CD4-positive, alpha-beta T cell (primary cell): ENCODE measurements at places on chromosomes 1 and 21. TPM values are rescaled to one million over a fixed set of nuclear protein-coding genes. Genes with fewer than 3 reads are reported as not detected.

GRCh38 chr1:70737125-70737524 is 310.5 kb downstream of the PTGER3 start:
- H3K27me3 ChIP-seq: no peaks in the 10 kb centered on the region
- no peak for DNase-seq
- H3K27ac ChIP-seq: no peak overlapping the region
- no peaks in the 10 kb centered on the region for H3K36me3 ChIP-seq
- H3K4me3 ChIP-seq: no peak overlapping the region
- H3K4me1 ChIP-seq: no peaks in the 10 kb centered on the region

DNA sequence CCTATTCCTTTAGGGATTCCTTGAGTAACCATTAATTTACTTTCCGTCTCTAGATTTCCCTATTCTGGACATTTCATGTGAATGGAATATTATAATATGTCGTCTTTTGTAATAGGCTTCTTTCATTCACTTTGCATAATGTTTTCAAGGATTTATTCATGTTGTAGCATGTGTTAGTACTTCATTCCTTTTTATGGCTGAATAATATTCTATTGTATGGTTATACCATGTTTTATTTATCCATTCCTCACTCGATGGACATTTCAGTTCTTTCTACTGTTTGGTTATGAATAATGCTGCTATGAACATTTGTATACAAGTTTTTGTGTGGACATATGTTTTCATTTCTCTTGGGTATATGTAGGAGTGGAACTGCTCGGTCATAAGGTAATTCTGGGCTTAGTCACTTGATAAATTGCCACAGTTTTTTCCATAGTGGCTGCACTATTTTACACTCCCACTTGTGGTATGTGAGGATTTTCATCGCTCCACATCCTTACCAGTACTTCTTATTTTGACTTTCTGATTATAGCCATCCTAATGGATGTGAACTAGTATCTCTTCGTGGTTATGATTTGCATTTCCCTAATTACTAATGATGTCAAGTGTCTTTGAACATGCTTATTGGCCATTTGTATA is 17.7 kb downstream of the PPP2R5A start:
- H3K27ac ChIP-seq: no peak overlapping the region
- no peaks in the 10 kb centered on the region for H3K36me3 ChIP-seq
- no peak overlapping the region for H3K4me3 ChIP-seq
- no peak for DNase-seq

- H3K4me3 ChIP-seq: no peak overlapping the region
- H3K36me3 ChIP-seq: no peaks in the 10 kb centered on the region
- H3K27ac ChIP-seq: no peak overlapping the region
- DNase-seq: no peak
These were observed 250.0 kb downstream of the SPATA17 start for GRCh38 chr1:217881131-217881543.

GRCh38 chr1:192399161-192399560 is 82.4 kb downstream of the RGS21 start:
- H3K36me3 ChIP-seq: no peaks in the 10 kb centered on the region

- no peaks in the 10 kb centered on the region for H3K27me3 ChIP-seq
- no peak for DNase-seq
- no peak overlapping the region for H3K27ac ChIP-seq
- H3K4me1 ChIP-seq: no peaks in the 10 kb centered on the region
- H3K36me3 ChIP-seq: no peaks in the 10 kb centered on the region
These were observed 37.2 kb upstream of the TSPEAR start for GRCh38 chr21:44748621-44749020.

DNA sequence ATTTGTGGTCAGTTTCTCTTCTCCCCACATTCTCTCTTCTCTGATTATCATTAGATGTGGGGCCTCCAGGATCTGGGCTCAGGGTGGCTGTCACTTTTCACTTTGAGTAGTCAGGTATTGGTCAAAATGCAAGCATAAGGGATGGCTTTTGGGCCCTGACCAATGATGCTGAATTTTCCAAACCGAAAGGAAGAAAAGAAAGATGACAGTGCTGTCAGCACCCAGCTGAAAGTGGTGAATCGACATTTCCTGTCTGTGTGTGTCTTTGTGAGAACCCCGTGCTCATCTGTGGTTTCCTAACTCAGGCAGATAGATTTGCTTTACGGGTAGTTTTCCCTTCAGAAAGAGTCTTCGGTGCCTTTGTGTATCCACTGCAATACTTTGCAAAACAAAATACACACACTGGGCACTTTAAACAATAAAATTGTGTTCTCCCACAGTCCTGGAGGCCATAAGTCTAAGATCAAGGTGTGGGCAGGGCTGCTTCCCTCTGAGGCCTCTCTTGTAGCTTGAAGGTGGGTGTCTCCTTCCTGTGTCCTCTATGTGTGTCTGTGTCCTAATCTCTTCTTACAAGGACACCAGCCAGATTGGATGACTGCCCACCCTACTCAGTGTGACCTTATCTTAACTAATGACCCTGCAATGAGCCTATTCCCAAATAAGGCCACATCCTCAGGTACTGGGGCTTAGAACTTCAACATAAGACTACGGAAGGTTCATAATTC is 274.8 kb upstream of the AJAP1 start:
- H3K27me3 ChIP-seq: peaks cover 6% of the 10 kb centered on the region
- no peak overlapping the region for H3K4me3 ChIP-seq
- no peaks in the 10 kb centered on the region for H3K36me3 ChIP-seq
- no peak for DNase-seq

- H3K27me3 ChIP-seq: peaks cover 7% of the 10 kb centered on the region
- H3K4me3 ChIP-seq: no peak overlapping the region
- H3K27ac ChIP-seq: no peak overlapping the region
- DNase-seq: no peak
- no peaks in the 10 kb centered on the region for H3K36me3 ChIP-seq
These were observed 311.5 kb downstream of the SETD4 start for GRCh38 chr21:35748678-35749314.

- H3K4me1 ChIP-seq: no peaks in the 10 kb centered on the region
- H3K4me3 ChIP-seq: no peak overlapping the region
- H3K36me3 ChIP-seq: no peaks in the 10 kb centered on the region
- no peak overlapping the region for H3K27ac ChIP-seq
- no peak for DNase-seq
- H3K27me3 ChIP-seq: no peaks in the 10 kb centered on the region
These were observed 54.0 kb downstream of the ALG14 start for GRCh38 chr1:95018602-95019369.

DNA sequence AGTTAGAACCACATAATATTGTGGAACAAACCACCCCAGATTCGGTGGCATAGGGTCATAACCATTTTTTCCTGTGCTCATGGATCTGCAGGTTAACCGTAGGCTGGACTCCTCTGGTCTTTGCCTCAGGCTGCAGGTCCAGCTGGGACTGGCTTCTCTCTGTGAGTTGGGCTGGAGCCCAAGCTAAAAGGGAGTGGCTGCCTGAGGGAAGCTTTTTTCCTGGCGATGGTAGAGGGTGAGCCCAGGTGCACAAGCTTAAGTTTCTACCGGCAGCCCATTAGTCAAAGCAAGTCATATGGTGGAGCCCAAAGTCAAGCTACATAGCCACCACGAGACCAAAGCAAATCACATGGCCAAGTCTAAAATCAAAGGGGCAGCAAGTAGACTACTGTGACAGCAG is 13.8 kb downstream of the EPHX4 start:
- DNase-seq: no peak
- no peak overlapping the region for H3K4me3 ChIP-seq
- no peaks in the 10 kb centered on the region for H3K36me3 ChIP-seq

Gene KIF26B
- not detected for total RNA-seq
